ENCODE measurements at places on chromosomes 2 and 18.

DNA sequence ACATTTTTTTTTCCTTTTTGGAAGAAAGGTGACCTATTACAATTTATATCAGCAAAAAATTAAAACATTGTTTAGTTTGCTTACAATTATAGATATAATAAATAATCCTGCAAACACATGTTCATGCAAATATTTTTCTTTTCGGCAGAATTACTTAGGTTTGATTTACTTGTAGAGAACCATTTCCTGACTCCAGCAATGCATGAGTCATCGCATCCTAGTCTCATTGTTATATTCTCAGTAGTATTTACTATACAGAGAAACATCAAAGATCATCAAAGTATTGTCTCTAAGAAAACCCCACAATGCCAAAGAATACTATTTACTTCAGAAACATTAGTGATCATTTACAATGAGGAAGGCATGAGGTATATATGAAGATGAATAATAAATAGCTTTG lies 40.4 kb upstream of the MTIF2 start:
- DNase-seq: peak; percentile 34

DNA sequence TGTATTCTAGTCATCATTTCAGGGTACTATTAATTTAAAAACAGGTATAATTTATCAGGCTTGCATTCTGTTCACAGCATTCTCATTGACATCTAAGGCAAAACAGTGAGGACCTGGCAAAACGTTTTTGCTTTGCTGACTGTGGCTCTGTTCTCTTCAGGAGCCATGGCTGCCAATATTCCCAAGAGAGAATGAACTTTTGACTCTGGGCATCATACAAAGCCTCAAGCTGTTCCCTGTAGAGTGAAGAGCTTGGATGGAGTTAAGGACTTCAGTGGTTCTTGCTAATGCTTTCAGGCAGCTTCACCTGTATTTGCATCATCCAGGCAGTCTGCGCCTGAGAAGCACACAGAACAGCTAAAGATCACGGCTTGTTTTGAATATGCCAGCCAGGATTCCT lies 65.9 kb upstream of the CAVIN2 start:
- no peak for DNase-seq

GRCh38 chr2:118991554-118991953 lies 49.6 kb downstream of the MARCO start:
- DNase-seq: no peak

GRCh38 chr2:221245045-221245444 lies 327.1 kb downstream of the EPHA4 start:
- DNase-seq: no peak

DNA sequence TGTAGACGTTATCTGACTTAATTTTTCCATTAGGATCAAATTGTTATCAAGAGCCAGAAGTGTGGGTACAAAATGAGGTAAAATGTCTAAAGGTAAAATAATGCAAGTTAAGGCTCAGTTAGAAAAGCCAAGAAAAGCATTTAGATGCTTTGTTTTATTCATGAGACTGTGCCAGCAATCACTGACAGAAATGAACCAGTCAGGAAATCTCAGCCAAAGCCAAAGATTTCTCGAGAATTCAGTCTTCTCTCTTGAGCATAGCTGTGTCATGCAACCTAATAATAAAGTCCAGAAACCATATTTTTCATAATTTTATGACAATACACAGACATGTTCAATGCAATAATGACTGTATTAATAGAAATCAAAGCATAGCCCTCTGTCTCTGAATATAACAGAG lies 43.5 kb upstream of the ZNF397 start:
- no peak for DNase-seq

- DNase-seq: no peak
Measured at GRCh38 chr2:88471083-88471942, 18.8 kb upstream of the FOXI3 start.

DNA sequence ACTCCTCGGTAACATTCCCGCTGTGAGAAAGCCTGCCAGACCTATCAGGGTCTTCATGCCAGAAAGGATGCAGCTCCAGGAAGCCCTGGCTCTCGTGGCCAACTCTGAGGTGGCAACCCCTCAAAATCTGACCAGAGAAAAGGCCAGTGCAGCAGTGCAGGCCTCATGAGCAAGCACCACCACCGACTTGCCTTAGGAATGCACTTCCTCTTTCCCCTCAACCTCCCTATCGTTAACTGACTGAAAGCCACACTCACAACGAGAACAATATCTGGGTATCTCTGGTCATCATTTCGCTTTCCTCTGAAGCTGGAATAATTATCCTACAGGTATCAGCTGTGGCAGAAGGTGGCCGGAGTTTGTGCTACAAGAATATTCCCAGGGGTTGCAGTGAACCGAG lies 101.4 kb upstream of the POU3F3 start:
- no peak for DNase-seq

GRCh38 chr2:128547667-128548066 lies 229.0 kb upstream of the HS6ST1 start:
- no peak for DNase-seq

GRCh38 chr18:54604211-54604610 lies 13.2 kb downstream of the DYNAP start:
- DNase-seq: no peak

DNA sequence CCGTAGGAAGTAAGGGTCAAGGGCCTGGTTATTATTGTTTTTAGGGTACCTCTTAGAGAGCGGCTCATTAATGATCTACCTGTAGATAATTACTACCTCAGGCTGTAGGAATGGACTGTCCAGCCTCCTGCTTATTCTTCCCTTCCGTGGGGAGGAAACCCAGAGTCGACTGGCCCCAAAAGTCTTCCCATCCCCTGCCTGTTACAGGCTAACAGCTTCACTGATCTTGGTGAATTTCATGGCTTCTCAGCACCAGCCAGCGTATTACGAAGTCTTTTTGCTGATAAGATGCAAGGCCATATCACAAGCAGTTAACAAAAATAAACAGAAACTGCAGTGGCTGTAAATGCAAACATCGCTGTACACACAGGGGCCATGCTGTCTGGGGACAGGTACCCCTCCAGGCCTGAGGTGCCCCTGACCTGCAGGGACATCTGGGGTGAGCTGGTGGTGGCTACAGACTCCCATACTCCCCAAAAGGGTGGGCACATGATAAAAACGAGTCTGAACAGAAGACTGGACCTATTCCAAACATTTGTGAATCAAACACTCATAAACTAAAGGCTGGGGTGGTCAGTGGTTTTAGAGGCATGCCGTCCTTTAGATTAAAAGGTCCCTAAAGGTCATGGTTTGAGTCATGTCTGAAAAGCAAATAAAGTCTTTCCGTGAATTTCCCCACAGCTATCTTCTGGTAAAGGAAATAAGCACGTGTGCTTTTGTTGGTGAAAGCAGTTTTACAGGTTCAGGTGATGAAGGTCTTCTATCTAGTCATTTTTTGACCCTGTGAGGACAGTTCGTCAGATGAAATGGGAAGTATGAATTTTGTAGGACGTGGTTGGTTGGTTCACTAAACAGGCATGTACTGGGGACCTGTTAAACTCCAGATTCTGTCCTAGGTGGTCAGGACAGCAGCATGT lies 36.7 kb downstream of the TTC39C start:
- DNase-seq: no peak

GRCh38 chr18:36830158-36830495 lies 1.2 kb downstream of the KIAA1328 start:
- no peak for DNase-seq

- no peak for DNase-seq
Measured at GRCh38 chr2:147646818-147647468, 197.9 kb upstream of the ACVR2A start.

DNA sequence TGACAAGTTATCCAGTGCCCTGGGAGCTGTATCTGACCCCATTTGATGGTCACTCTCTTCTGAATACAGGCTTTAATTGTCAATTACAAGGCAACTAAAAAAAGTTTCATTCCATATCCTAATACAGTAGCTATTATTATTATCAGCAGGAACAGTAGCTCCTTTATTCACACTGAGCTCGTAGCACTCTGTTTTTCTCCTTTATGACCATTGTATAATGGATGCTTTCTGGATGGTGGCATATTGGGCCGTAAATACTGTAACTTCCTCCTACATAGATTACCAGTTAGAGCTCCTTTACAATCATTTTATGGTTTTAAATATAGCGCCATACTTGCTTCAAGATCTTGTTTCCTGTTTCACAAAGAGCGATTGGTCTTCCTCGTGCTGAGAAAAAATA lies 1040.3 kb downstream of the TSN start:
- DNase-seq: no peak

DNA sequence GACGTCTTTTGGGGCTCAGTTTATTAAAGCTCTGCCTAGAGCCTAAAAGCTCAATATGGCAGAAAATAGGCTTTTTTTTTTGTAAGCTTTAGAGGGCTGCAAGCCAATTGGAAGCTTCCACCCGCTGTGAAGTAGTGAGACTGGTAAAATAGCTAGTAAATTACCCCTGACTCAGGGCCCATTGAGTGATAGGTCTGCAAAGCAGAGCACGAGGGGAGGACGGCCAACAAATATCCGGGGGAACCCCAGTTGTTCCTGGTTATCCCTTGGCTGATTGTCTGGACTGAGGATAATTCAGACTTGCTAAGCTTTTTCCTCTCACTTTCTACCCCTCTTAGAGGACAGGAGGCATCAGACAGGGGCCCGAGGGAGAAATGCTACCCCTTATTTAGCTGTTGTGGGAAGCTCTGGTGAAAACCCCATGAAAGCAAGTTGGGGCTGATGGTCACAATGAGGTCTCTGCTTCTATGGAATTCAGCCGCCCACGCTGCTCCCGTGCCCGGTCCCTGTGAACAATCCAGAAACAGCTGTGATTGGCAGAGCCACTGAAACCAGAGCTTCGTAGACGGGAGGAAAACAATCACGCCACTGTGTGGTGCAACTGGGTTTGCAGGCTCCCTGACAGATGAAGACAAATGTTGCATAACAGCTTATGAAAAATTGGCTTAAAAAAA lies 141.9 kb upstream of the LGALSL start:
- peak; percentile 74 for DNase-seq

DNA sequence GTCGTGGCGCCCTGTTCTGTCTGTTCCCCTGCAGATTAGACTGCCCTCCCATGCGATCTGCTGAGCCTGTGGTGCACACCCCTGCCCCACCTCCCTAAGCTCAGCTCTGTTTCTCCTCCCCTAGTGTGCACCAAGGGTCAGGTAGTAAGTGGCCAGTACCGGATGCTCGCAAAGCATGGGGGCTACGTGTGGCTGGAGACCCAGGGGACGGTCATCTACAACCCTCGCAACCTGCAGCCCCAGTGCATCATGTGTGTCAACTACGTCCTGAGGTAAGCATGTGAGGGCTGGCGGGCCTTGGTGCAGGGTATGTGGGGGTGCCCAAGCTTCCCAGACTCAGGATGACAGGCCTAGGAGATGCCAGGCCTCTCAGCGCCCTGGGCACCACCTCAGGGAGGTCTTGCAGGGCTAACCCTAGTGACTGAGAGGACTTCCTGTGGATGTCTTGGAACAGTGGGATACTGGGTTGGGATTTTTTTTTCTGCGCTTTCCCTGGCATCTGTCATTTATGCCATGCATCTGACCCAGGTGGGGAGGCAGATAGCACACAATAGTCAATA lies 78.4 kb downstream of the EPAS1 start:
- no peak for DNase-seq

DNA sequence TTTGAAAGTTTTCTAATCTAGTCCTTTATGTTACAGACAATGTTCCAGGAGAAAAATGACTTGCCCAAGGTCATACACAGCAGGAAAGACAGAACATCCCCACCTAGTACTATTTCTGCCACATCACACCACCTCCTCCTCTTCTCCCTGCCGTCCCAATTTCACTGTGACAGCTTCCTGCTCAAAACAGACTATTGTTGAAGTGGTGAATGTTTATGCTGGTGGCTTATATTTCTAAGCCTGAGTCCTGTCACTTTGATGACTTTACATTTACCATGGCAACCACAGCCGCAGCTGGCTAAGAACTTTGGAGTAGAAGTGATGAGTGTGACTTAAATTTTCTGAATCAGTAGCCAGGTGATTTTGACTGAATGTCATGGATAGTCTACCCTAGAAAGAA lies 10.0 kb downstream of the GALNT5 start:
- DNase-seq: no peak

GRCh38 chr2:223418131-223418530 lies 184.0 kb downstream of the SCG2 start:
- no peak for DNase-seq

DNA sequence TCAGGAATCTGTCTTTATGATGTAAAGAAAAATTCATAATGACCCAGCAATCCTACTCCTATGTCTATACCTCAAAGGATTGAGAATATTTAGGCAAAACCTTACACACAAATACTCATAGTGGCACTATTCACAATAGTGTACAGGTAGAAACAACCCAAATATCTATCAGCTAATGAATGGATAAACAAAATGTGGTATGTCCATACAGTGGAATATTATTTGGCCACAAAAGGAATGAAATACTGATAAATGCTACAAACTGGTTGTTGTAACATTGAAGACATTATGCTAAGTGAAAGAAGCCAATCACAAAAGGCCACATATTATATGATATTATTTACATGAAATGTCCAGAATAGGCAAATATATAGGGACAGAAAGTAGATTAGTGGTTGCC lies 24.7 kb downstream of the PDK1 start:
- DNase-seq: no peak

DNA sequence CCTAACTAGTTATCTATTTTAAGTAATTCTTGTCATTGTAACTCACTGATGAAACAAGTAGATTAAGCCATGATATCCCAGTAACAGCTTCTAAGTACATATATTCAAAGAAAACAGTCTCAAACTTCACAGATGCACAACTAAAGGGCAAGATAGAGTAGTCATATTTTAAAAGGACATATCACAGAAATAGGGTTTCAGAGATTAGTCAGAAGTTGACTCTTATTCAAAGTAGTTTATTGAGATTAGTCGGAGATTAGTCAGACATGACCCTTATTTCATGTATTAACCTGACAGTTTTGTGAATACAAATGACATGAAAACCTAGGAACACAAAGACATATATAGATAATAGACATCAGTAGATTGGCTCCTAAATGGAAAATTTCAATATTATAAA lies 15.9 kb upstream of the CHAC2 start:
- DNase-seq: no peak

DNA sequence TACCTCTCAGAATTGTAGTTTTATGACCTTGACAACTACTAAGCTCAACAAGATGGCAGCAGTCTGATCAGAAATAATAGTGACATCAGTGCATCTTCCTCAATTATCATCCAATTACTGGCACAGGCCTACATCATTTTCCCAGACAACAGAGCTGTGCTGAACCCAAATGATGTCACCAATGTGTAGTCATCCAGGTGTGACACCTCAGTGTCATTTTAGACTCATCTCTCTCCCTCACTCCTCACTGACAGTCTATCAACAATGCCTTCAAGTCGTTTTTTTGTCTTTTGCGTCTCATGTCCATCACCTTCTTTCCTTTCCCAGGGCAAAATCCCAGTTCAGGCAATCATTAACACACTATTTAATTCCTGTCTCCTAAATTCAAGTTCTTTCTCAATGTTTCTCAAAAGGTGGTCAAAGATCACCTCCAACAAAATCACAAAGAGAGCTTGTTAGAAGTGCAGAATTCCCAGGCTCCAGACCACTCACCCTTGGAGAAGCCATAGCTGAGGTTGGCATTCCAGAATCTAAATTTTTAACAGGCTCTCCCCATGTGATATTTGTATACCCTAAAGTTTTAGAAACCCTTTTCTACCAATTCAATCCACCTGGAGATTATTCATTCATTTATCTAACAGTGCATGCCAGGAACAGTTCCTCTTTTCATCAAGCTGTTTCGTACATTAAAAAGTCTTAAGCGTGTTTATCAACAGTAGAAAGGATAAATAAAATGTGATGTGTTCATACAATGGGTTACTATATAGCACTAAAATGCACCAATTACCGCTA lies 125.3 kb upstream of the KLF7 start:
- no peak for DNase-seq

- DNase-seq: no peak
Measured at GRCh38 chr2:60071490-60071831, 482.0 kb downstream of the BCL11A start.

Data from amniotic stem cell (primary cell).